ENCODE measurements at places on chromosomes 3 and 15.

DNA sequence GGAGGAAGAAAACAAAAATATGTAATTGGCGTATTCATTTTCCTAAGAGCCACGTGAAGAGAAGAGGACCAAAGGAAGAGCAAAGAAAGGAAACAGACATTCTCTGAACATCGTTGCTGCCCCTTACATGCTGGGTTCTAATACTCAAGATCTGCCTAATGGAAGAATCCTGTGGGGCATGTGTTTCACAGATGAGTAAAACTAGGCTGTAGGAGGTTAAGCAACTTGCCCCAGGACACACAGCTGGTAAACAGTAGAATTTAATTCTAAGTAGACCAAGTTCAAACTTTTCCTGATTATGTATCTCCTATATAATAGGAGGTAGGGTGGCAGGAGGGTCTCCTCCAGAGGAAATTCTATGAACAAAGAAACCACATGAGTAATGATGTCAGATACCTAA lies 106.1 kb upstream of the TNFAIP8L3 start:
- DNase-seq: no peak

GRCh38 chr3:184656829-184657681 lies 54.8 kb downstream of the MAGEF1 start:
- DNase-seq: no peak

- DNase-seq: no peak
Observed at GRCh38 chr3:119365418-119365817, 71.2 kb downstream of the ARHGAP31 start.

GRCh38 chr3:129868912-129869311 lies 24.6 kb downstream of the TMCC1 start:
- DNase-seq: no peak

DNA sequence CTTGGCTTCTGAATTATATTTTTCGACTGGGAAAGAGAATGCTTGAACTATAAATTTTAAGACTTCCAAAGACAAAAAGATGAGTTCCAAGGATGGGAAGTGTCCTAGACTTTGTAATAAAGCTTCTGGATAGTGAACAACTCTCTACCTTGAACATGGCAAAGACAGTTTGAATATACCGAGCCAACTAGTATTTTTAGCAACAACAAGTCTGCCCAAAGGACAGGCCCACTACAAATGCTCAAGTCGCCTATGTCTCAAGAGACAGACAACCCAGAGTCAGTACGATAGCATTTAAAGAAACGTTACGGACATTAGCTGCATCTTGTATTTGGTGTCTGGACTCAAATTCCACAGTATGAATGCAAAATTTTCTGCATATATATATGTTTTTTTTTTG lies 175.3 kb upstream of the SLC2A2 start:
- DNase-seq: no peak

DNA sequence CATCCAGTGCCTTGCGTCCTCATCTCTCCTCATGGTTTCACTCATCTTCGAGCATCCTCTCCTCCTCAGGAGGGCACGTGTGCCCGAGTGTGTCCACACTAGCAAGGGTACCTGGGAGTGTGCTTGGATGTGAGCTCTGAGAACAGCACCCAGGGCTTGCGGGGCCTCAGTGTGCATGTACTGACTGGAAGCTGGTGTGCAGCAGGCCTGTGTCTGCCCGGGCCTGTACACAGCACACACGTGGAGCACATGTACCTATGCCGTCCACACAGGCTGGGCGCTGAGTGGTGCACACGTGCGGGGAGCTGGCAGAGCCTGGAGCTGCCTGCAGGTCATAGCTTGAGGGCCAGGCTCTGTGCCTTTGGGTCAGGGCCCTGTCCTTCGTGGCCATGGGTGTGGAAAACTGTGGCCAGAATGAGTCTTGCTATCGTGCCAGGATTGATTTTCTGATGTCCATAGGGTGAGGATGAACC lies 34.9 kb downstream of the TSPAN3 start:
- peak; percentile 5 for DNase-seq

DNA sequence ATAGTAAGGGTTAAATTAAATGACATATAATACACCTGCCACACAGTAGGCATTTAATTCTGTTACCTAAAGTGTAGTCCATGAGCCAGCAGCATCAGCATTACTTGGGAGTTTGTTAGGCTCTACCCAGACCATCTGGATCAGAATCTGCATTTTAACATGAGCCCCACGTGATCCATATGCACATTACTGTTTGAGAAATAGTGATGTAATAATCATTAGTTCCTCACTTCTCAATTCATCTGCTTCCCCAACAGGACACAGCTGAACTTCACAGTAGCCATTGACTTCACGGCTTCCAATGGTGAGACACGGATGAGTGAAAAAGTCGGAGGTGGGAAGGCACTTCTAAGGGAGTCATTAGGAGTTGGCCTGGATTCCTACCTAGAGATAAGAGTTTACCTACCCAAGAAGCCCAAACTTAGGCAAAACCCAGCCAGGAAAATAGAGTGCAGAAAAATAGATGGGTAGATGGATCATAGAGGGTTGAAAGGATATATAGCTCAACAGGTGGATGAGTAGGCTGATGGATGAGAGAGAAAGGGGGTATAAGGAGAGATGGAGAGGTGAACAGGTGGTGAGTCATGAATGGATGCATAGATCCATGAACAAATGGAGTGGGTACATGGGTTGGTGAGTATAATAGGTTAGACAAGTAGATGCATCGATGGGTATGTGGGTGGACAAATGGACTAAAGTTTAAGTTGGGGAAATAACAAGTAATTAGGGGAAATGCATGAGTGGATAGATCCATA lies 13.3 kb downstream of the CPNE9 start:
- DNase-seq: no peak

- no peak for DNase-seq
Observed at GRCh38 chr15:90337256-90337655, 14.8 kb upstream of the ZNF774 start.

- DNase-seq: no peak
Observed at GRCh38 chr3:144775551-144775950, 803.9 kb downstream of the DIPK2A start.

DNA sequence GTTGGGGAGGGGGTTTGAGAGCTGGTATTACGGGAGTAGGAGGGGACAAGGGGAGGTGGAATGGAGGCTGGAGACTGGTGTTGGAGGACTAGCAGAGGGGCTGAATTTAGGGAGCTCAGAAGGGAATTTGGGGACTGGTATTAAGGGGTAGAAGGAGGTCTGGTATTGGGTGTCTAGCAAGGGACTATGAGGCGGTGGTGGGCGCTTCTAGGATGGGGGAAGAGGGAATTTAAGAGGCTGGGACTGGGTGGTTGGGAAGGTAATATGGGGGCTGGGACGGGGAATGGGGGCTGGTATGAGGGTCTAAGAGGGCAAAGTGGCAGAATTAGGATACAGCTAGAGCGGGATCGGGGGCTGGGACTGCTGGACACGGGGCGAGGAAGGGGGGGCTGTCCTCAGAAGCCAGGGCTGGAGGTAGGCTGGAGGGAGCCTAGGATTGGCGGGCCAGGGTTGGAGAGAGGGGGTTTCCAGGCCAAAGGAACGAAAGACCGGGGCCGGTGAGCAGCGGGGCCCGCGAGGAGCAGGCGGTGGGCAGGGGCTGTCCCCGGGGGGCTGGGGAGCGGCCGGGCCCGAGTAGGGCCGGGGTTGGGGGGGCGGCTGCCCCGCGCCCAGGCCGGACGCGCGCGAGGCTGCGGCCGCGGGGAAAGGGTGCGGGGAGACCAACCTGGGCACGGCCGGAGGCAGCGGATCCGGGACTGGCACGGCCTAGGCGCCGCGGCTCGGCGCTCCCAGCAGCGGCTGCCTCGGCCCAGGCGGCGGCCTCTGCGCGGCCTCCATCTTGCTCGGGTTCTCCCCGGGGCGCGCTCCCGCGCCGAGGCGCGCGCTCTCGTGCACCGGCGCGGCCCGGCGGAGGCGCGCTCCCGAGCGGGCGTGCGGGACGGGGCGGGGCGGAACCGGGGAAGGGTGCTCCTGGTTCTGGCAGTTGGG lies at the start of gene LHFPL4:
LHFPL4 (minus strand) TSS at position 802 of the 927 bp plus-strand sequence. CDS start 1,143 bp downstream, outside the sequence.
- no peak for DNase-seq

DNA sequence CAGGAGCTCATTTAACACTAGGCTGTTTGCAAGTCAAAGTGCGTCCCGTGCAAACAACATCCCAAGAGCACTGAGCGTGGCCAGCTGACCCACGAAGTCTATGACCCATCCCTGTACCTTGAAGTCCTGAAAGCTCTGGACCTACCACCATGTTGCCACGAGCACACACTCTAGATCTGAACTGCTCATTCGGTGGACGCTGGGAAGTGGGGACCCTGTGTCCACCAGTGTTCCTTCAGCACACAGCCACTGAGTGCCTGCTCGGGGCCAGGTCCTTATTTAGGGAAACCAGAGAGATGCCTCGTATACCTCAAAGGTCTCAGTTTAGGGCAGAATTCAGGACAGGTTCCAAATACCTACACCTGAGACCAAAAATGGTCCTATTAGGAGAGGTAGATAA lies 236.9 kb downstream of the XXYLT1 start:
- no peak for DNase-seq

GRCh38 chr3:184688251-184688881 lies 23.5 kb downstream of the MAGEF1 start:
- DNase-seq: no peak

GRCh38 chr15:62742409-62743171 lies 300.0 kb upstream of the TPM1 start:
- DNase-seq: no peak

DNA sequence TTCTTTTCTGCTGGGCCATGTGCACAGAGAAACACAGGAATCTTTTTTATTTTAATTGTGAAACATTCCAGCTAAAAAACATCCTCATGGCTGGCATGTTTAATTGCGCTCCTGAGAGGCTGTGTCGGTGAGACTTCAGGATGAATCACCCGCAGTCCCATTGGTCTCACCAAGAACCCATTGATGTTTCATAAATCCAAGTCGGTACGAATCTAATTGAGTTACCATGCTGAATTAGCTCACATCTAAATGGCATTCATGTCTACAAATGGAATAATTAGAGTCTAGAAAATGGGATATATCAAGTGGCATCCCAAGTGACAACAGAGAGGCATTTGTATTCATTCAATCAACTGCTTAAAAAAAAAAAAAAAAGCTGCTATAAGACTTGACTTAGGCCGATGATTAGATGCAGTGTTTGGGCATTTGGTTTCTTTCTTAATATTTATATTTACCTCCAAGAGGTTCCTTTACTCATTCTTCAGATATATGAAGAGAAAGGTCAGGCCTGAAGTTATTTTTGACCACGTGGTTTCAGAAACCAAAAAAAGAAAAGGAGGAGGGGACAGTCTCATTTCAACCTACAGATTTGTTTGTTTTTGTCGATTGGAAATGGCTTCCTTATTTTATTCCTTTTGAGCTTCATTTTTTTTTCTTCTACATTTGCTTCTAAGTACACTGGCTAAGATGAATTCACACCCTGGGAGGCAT lies 79.1 kb upstream of the FOXB1 start:
- DNase-seq: no peak

DNA sequence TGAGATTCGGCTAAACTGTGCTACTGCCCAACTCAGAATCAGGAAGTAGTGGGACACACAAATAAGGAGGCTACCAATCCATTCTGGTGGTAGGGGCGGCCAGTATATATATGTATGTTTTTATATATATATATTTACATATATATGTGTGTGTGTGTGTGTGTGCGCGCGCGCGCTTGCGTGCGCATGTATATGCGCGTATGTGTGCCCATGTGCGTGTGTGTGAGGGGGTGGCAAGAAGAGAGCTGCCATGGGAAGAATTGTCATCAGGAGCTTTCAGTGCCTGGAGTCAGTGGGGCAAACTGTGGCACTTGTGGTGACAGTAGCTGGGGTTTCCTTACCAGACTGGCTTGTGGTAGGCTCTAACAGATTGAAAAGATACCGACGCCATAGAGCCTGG lies 26.5 kb downstream of the GXYLT2 start:
- DNase-seq: no peak

DNA sequence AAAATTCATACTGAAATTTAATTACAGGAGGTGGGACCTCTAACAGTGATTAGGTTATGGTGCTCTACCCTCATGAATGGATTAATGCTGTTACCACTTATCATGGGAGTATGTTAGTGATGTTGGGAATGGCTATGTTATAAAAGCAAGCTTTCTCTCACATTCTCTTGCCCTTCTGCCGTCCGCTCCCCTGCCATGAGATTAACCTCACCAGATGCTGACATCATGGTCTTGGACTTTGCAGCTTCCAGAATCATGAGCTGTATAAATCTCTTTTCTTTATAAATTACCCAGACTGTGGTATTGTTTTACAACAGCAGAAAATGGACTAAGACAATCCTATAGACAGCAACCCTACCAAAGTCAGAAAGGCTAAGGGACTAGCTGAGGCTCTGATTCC lies 884.8 kb downstream of the FHIT start:
- DNase-seq: no peak

- no peak for DNase-seq
Observed at GRCh38 chr3:148331081-148331846, 366.4 kb upstream of the AGTR1 start.

DNA sequence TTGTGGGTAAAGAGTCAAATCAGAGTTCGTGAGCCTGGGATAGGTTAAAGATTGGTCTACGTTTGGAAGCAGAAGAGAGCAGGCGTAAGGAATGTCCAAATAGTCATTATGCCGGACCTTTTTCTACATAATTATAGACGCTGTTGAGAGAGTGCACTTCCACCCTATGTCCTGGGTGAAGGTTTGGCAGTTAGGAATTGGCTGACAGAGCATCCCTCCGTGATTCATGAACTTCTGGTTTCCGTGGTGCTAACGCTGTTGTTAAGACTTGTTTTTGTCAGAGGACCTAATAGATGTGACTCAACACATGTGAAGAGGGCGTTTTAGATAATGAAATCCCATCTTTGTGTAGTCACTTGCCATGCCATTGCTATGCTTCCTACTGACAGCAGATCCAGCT lies 1.1 kb downstream of the EAF1 start:
- no peak for DNase-seq
